Endodermal cell (in vitro differentiated cells): ENCODE measurements at places on chromosomes 5 and 9. TPM values are rescaled to one million over a fixed set of nuclear protein-coding genes. Genes with fewer than 3 reads are reported as not detected.
A peak's percentile ranks its signal among the peaks of the same experiment; 100 is the strongest.

- H3K4me3 ChIP-seq, result no peak overlapping the region
- DNase-seq, result no peak
- no peaks in the 10 kb centered on the region for H3K4me1 ChIP-seq
- H3K36me3 ChIP-seq, result no peaks in the 10 kb centered on the region
- peaks cover 5% of the 10 kb centered on the region for H3K27me3 ChIP-seq
Observed at GRCh38 chr5:168819004-168819621, 239.9 kb upstream of the PANK3 start.

DNA sequence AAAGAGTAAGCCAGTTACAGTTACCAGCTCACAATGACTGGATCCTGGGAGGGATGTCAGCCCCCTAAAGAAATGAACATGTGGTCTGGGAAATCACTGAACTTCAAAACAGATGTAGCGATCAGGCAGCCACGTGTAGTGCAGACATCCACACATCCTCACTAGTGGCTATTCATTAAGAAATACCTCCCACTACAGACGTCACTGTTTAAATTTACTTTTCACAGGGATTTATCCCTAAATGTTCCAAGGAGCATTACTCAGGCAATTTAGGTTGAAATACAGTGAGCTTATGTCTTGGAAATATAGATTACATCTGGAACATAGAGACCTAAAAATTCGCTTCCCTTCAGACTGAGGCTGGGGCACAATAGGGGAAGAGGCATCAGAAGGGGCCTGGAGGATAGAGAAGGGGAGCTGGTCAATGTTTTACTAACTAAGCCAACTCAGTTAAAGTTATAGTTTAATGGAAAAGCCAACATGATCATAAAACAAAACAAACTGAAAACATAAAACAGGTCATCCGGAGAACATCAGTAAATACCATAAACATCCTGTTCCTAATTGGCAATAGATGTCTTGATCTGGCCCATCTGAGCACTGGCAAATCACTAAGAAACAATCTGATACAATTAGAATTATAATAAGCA lies 92.3 kb downstream of the FANCC start:
- H3K27me3 ChIP-seq, result no peaks in the 10 kb centered on the region
- no peak overlapping the region for H3K4me3 ChIP-seq

- H3K27me3 ChIP-seq, result peaks cover 10% of the 10 kb centered on the region
- no peaks in the 10 kb centered on the region for H3K4me1 ChIP-seq
- no peak overlapping the region for H3K27ac ChIP-seq
- H3K36me3 ChIP-seq, result no peaks in the 10 kb centered on the region
- no peak for DNase-seq
Observed at GRCh38 chr9:96874947-96875460, 20.7 kb upstream of the ZNF782 start.

GMCL2 gene
- not detected in 3 replicates for total RNA-seq

DNA sequence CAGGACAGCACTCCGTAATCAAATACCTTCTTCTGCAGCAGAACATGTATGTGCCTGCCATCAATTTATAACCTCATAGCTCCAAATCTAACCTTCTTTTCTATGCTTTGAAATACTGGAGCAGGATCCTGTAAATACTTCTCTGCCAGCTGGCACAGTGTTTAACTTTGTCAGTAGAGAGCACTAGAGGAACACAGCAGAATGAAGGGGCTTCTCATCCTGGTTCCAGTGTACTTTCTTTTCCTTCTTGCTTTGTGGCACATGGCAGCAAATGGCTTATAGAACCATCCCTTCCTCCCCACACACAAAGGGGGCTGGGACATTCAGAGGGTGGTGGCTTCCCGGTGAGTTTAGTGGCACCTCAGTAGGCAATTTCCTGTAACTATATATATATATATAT lies 3.8 kb upstream of the FBXW11 start:
- H3K4me1 ChIP-seq, result peaks cover 14% of the 10 kb centered on the region
- DNase-seq, result no peak
- H3K36me3 ChIP-seq, result no peaks in the 10 kb centered on the region

DNA sequence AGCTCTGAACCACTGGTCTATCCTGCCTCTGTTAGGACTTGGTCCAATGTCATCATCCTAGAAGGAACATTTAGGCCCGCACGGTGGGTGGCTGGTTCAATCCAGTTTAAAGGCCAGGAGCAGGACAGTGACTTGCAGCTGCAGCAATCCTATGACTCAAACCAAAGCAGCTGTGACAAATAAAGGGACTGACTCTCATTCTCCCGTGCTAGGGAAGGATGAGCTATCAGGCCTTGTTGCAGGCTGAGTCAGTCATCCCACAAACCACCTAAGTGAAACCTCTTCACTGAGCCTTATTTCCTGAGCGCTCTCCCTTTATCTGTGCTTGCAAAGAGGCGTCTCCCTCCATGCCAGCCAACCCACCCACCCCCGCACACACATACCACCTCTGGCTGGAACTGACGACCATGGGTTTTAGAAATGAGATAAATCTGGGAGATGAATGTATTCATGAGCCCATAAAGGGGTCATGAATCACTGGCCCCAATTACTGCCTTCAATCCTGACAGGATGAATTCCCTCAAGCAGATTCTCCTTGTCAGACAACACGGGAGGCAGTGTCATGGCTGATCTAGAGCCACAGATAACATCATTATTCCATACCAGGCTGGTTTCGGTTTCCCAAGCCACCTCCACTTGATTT lies 93.4 kb downstream of the KCNIP1 start:
- no peak for DNase-seq
- no peaks in the 10 kb centered on the region for H3K4me1 ChIP-seq
- H3K27ac ChIP-seq, result peak overlapping the region; percentile 27
- no peaks in the 10 kb centered on the region for H3K36me3 ChIP-seq
